ENCODE measurements at places on chromosomes 2 and 18. TPM values are rescaled to one million over a fixed set of nuclear protein-coding genes. Genes with fewer than 3 reads are reported as not detected.
A peak's percentile ranks its signal among the peaks of the same experiment; 100 is the strongest.

GRCh38 chr18:8800445-8800844 is 95.1 kb downstream of the MTCL1 start:
- no peaks in the 10 kb centered on the region for H3K36me3 ChIP-seq
- no peaks in the 10 kb centered on the region for H3K27me3 ChIP-seq
- peak overlapping the region; percentile 68 for H3K4me3 ChIP-seq
- no peak for DNase-seq

- H3K36me3 ChIP-seq, result no peaks in the 10 kb centered on the region
- no peak for DNase-seq
- H3K27ac ChIP-seq, result no peak overlapping the region
- no peaks in the 10 kb centered on the region for H3K27me3 ChIP-seq
- no peak overlapping the region for H3K4me3 ChIP-seq
These were observed 90.9 kb upstream of the STON1 start for GRCh38 chr2:48439102-48439501.

DNA sequence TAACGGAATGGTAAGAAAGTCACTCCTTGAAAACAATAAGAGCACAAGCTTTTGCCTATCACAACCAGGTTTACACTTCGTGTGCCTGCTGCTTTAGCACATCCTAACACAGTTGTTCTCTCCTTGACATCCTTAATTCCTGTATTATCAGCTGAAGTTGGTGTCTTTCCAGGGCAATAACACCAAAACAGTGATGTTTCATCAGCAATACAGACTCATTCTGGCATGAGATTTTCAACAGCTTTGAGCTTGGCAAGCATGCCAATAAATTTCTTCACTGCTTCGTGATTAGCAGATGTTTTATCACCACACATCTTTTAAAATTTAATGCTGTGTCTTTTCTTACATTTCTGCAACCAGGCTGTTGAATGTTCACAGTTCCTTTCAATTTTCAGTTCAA is 148.4 kb downstream of the EIPR1 start:
- no peaks in the 10 kb centered on the region for H3K36me3 ChIP-seq
- no peak overlapping the region for H3K27ac ChIP-seq
- H3K4me3 ChIP-seq, result no peak overlapping the region
- H3K4me1 ChIP-seq, result no peaks in the 10 kb centered on the region
- no peaks in the 10 kb centered on the region for H3K27me3 ChIP-seq

DNA sequence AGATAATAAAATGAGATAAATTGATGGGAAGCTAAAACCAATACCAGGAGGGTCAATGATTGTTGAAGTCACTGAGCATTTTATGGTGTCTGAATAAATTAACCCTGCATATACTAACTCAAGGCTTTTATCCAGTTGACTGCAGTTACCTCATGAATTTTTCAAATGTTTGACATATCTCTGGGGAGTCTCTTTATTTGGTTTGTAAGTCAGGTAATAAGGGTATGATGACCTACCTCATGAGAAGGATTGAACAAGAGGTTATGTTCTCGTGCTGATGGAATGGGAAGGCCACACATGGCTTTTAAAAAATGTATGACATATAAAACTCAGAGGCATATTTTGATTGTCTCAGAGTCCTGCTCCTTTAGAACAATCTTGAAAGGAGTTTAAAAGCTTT is 237.6 kb downstream of the THSD7B start:
- no peaks in the 10 kb centered on the region for H3K36me3 ChIP-seq
- no peak overlapping the region for H3K4me3 ChIP-seq

- no peaks in the 10 kb centered on the region for H3K4me1 ChIP-seq
- H3K27ac ChIP-seq, result no peak overlapping the region
- DNase-seq, result no peak
These were observed 129.1 kb upstream of the SMAD2 start for GRCh38 chr18:48059455-48060010.

DNA sequence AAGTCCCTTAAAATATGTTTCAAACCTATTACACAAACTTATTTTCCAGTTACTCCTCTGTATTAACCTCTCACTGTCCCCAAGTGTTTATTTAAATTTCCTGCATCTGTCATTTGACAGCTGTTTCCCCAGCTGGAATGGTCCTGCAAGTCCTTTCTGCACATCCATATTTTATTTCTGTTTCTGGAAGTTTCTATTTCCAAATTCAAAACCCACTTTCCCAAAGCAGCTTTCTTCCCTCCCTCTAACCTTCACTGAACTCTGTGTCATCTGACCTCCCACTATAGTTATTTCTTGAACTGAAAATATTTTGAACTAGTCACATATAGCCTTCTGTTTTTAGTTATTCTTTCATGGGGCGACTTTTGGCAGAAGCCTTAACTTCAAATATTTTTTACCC is 459.4 kb upstream of the MC4R start:
- DNase-seq, result no peak
- H3K4me1 ChIP-seq, result no peaks in the 10 kb centered on the region
- H3K27me3 ChIP-seq, result no peaks in the 10 kb centered on the region
- H3K36me3 ChIP-seq, result no peaks in the 10 kb centered on the region

DNA sequence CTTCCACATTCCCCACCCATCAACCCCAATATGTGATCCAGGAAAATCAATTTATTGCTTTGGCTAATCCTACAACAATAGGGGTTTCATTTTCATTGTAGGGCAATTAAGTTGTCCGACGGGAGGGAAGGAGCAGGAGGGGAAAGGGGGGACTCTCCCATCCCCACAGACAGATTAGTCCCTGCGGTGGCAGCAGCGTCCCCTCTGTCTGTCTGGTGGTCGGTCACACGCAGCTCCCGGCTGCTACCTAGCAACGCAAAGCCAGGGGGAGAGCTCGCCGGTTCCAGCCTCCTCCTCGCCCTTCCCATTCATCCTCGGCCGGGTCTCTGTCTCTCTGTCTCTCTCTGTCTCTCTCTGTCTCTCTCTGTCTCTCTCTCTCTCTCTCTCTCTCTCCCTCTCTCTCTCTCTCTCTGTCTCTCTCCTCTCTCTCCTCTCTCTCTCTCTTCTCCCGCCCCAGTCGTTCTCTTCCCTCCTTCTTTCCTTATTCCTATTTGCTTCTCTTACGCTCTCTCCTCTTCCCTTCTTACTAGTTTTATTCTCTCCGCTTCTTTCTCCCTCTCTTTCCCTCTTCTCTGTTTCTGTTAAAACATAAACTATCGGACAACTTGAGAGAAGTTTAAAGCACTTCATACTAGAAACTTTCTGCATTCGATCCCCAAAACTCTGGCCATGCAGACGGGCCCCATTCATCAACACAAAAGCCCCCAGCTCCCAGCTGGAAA is 1.2 kb downstream of the LRP2 start:
- H3K27me3 ChIP-seq, result no peaks in the 10 kb centered on the region
- H3K27ac ChIP-seq, result no peak overlapping the region
- DNase-seq, result no peak
- H3K4me1 ChIP-seq, result peaks cover 39% of the 10 kb centered on the region

DNA sequence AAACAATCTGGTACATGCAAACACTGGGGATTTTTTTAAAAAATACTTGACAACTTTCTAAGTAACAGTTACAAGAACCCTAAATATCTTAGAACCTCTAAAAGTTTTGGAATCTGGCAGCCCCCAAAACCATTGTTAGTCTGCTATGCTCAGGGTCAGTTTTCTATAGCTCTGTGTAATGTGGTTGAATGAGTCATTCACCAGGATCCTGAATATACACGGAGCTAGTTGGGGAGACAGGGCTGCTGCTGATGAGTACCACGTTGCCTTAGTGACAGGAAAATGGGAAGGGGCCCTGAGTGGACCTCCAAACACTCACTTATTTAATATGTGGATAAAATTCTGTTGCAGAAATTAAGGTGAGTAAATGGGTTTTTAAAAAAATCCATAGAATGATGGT is 36.9 kb upstream of the TANC1 start:
- no peaks in the 10 kb centered on the region for H3K36me3 ChIP-seq
- H3K27ac ChIP-seq, result no peak overlapping the region
- DNase-seq, result no peak
- H3K27me3 ChIP-seq, result no peaks in the 10 kb centered on the region
- H3K4me1 ChIP-seq, result no peaks in the 10 kb centered on the region

DNA sequence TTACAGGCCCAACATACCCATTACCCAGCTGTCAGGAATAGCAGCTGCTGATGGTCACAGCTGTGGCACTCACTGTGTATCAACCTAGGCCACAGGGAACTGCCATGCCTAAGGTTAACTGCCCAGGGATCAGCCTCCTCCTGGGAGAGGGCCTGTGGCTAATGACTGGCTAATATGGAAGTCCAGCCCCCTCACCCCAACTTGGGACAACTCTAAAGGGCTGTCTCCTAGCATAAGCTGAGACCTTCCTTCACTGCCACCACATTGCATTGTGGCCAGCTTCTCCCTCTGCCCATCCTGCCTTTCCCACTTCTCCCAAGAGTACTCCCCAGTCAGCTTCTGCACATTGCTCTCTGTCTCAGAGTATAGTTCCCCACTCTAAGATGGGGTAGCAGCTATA is 316.5 kb downstream of the SMAD2 start:
- no peak for DNase-seq
- H3K27ac ChIP-seq, result no peak overlapping the region
- no peaks in the 10 kb centered on the region for H3K27me3 ChIP-seq
- H3K4me3 ChIP-seq, result no peak overlapping the region
- H3K4me1 ChIP-seq, result no peaks in the 10 kb centered on the region

GRCh38 chr18:9705183-9705829 is 2.8 kb upstream of the RAB31 start:
- H3K4me3 ChIP-seq, result no peak overlapping the region
- no peaks in the 10 kb centered on the region for H3K36me3 ChIP-seq
- H3K27me3 ChIP-seq, result no peaks in the 10 kb centered on the region
- no peak overlapping the region for H3K27ac ChIP-seq
- DNase-seq, result no peak

DNA sequence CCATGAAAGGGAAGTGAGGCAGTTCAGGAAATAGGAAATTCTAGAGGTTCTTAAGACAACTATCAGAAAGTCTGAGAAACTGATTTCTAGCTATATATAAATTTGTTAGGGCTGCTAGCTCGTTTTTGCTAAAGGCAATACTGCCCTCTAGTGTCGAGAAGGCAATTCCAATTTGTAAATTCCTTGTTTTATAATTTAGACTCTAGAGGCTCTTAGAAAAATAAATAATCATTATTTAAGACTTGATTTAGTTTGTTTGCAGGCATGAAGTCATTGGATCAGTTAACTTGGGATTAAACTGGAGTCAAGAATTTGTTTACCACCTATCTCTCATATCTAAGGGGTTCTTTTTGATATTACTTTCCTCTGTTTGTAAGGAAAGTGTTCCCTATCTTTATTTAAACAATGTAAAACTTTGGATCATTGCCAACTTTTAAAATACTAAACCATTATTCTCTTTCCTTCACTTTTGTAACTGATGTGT is 66.2 kb downstream of the ACVR2A start:
- H3K27ac ChIP-seq, result no peak overlapping the region
- H3K4me1 ChIP-seq, result peaks cover 5% of the 10 kb centered on the region
- H3K36me3 ChIP-seq, result peaks cover under 1% of the 10 kb centered on the region
- no peak overlapping the region for H3K4me3 ChIP-seq
- no peaks in the 10 kb centered on the region for H3K27me3 ChIP-seq

DNA sequence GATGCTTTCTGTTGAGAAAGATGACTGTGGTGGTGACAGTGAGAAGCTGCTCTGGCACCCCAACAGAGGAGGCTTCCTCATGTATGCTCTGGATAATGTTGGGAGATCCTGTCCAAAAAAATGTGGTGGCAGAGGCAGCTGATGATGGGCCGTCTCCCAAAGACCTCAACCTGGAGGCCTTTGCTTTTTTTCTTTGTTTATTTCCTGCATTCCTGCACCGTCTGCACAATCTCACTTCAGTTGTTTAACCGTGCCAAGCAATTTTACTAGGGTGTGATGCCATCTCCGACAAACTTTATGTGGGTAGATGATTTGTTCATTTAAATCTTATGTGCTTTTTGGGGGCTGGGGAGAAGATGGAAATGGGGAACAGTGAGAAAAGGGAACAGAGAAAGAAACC is 62.2 kb upstream of the IGFBP5 start:
- no peaks in the 10 kb centered on the region for H3K27me3 ChIP-seq
- H3K27ac ChIP-seq, result no peak overlapping the region
- peaks cover 4% of the 10 kb centered on the region for H3K4me1 ChIP-seq

DNA sequence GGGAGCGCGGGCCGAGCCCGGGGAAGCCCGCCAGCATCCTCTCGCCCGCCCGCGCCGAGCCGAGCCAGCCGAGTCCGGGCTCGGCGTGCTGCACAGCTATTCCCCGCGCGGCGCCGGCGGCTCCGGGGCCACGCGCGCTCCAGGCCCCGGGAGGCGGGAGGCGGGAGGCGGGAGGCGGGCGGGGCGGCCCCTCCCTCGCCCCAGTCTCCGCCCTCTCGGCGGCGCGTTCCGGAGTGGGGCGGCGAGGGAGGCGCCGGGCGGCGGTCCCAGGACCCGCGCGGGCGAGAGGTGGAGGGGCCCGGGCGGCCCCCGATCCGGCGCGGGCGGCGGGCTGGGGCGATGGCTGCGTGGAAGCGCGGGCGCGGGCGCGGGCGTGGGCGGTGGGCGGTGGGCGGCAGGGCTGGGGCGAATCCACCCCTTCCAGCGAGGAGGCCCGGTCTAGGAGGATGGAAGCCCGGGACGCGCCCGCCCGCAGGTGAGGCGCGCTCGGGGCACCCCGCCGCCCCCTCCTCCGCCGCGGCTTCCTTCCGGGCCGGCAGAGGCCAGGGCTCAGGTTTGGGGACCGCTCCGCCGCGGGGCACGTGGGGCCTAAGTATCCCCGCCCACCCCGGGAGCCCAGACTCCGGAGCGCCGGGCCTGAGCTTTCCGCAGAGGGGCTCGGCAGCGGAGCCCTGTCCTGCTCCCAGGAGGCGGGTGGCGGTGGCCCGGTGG is at the start of gene ADCY3:
Gene ADCY3 (minus strand): TSS at position 140 of the 711 bp plus-strand sequence. CDS start 1,250 bp downstream, outside the sequence.
- DNase-seq, result no peak
- peak within 1 kb of the TSS; percentile 26 for H3K27ac ChIP-seq
- H3K4me1 ChIP-seq, result peaks cover 7% of the 10 kb centered on the region
- no peaks in the 10 kb centered on the region for H3K27me3 ChIP-seq

Gene ECEL1
- total RNA-seq, result 2.8 TPM

- peaks cover 8% of the 10 kb centered on the region for H3K36me3 ChIP-seq
- DNase-seq, result no peak
- peak overlapping the region; percentile 66 for H3K27ac ChIP-seq
- H3K4me3 ChIP-seq, result no peak overlapping the region
- H3K4me1 ChIP-seq, result peaks cover 12% of the 10 kb centered on the region
- H3K27me3 ChIP-seq, result no peaks in the 10 kb centered on the region
These were observed 39.4 kb downstream of the MYOM1 start for GRCh38 chr18:3180325-3180724.

GRCh38 chr2:232592772-232593395 is 40.5 kb upstream of the EFHD1 start:
- no peak overlapping the region for H3K4me3 ChIP-seq
- no peaks in the 10 kb centered on the region for H3K27me3 ChIP-seq
- H3K4me1 ChIP-seq, result peaks cover 33% of the 10 kb centered on the region
- no peaks in the 10 kb centered on the region for H3K36me3 ChIP-seq
- H3K27ac ChIP-seq, result peak overlapping the region; percentile 44

GRCh38 chr2:9757501-9758264 is 85.6 kb upstream of the TAF1B start:
- DNase-seq, result peak; percentile 25
- no peaks in the 10 kb centered on the region for H3K36me3 ChIP-seq
- peak overlapping the region; percentile 65 for H3K4me3 ChIP-seq
- peaks cover 32% of the 10 kb centered on the region for H3K4me1 ChIP-seq
- peak overlapping the region; percentile 59 for H3K27ac ChIP-seq
- no peaks in the 10 kb centered on the region for H3K27me3 ChIP-seq

- H3K36me3 ChIP-seq, result no peaks in the 10 kb centered on the region
- H3K27ac ChIP-seq, result no peak overlapping the region
- H3K4me3 ChIP-seq, result peak overlapping the region; percentile 35
- no peaks in the 10 kb centered on the region for H3K27me3 ChIP-seq
These were observed 285.7 kb downstream of the TCF4 start for GRCh38 chr18:55302167-55302833.

Gene NXPH2
- not detected for total RNA-seq

- DNase-seq, result no peak
- H3K27me3 ChIP-seq, result no peaks in the 10 kb centered on the region
- H3K4me1 ChIP-seq, result peaks cover 7% of the 10 kb centered on the region
These were observed 68.5 kb downstream of the SFXN5 start for GRCh38 chr2:73003027-73003426.
